Stimulated activated CD8-positive, alpha-beta memory T cell treated with anti-CD3 and anti-CD28 coated beads, Interleukin-7, amount 100 ng/mL, for 24 hours (primary cell): ENCODE measurements at places on chromosomes 5 and 9.

GRCh38 chr5:73117088-73117740 lies 3.2 kb upstream of the TMEM171 start:
- no peak for DNase-seq

GRCh38 chr5:54927097-54927746 lies 58.2 kb downstream of the ESM1 start:
- no peak for DNase-seq

DNA sequence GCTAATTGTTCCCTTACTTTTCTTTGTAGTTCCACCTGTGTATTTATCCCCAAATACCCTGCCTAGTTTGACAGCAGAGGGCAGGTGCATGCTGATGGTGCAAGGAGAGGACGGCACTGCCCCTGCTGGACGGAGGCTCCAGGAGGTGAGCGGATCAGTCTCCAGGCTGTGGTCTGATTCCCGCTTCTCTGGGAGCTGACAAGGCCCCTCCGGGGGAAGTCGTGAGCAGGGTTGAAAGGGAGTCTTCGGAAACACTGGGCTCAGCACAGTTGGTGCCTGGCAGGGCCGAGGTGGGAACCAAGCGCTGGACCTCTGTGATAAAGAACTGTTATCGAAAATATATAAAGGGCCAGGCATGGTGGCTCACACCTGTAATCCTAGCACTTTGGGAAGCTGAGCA lies 52.9 kb downstream of the RASGEF1C start:
- no peak for DNase-seq

- DNase-seq: no peak
These were observed 632.6 kb upstream of the WWC1 start for GRCh38 chr5:167658889-167659288.

- DNase-seq: no peak
These were observed 240.4 kb downstream of the GLIS3 start for GRCh38 chr9:4059437-4059836.

GRCh38 chr9:95645992-95646391 lies 129.2 kb upstream of the PTCH1 start:
- DNase-seq: no peak

- no peak for DNase-seq
These were observed 96.5 kb upstream of the PALM2AKAP2 start for GRCh38 chr9:109683521-109683920.

GRCh38 chr5:101678481-101679193 lies 617.4 kb downstream of the SLCO4C1 start:
- DNase-seq: peak; percentile 10

DNA sequence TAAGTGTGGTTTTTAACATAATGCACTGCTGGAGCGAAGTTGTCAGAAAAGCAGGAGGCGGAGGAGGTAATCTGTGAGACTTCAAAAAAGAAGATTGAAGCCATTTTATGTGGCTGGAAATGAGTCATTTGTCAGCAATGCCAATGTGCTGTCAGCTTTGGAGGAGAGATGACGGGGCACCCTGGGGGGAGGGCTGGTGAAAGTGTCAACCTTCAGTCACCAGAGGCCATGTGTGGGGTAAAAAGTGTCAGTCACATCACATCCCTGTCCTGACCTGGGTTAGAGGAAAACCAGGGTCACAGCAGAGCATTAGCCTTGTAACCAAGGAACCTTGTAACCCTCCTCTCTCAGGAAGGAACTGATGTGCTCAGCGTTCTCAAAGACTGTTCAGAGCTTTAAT lies 59.1 kb downstream of the TLR4 start:
- DNase-seq: no peak

- no peak for DNase-seq
These were observed 33.5 kb downstream of the CSNK1G3 start for GRCh38 chr5:123545506-123545905.

GRCh38 chr5:73740274-73740790 lies 114.3 kb downstream of the ARHGEF28 start:
- DNase-seq: no peak
